ENCODE measurements at places on chromosomes 5 and 9.

GRCh38 chr9:126564716-126565115 lies 49.0 kb upstream of the LMX1B start:
- no peak for DNase-seq

GRCh38 chr9:23812673-23813072 lies 13.4 kb downstream of the ELAVL2 start:
- no peak for DNase-seq

GRCh38 chr9:81112627-81113452 lies 576.5 kb downstream of the TLE1 start:
- peak; percentile 47 for DNase-seq

DNA sequence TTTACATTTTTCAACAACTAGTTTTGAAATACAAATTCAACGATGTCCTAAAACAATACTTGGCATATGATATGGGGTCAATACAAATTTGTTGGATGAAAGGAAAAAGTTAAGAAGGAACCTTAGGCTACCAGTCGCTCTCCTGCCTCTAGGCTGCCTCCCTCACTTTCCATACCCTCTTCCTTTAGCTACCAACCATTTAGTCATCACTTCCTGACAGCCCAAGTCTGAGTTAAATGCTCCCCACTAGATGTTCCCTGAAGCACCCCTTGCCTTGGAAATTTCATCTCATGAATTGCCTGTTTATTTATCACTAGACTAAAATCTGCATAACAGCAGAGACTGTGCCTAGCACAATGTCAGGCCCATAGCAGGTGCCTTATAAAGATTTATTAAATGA lies 2.7 kb upstream of the LARS1 start:
- DNase-seq: no peak

DNA sequence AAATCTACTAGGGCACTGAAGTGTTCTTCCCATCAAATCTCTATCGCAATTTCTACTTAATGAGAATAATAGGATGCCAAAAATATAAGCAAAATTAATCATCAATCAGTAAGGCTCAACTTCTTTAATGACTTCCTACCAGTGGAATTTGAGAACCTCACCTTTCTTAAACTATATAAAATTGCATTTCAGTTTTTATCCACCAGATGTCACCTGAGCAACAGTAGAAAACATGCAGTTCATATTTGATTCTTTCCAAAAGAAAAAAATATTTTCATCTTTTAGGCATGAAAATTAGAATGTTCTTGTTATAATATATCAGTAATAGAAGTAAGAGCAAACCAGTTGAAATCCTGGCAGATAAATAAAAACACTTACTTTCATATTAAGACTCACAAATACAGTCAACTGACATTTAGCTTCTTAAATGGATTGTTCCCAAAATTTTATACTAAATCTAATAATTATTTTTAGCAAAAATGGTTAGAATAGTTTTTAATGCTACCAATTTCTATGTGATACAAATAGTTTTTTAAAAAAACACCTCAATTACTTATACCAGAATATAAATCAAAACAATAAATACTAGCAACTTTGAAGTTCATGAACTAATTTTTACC lies 13.4 kb upstream of the CCDC112 start:
- peak; percentile 24 for DNase-seq

GRCh38 chr5:42836070-42836769 lies 24.5 kb upstream of the SELENOP start:
- DNase-seq: no peak

DNA sequence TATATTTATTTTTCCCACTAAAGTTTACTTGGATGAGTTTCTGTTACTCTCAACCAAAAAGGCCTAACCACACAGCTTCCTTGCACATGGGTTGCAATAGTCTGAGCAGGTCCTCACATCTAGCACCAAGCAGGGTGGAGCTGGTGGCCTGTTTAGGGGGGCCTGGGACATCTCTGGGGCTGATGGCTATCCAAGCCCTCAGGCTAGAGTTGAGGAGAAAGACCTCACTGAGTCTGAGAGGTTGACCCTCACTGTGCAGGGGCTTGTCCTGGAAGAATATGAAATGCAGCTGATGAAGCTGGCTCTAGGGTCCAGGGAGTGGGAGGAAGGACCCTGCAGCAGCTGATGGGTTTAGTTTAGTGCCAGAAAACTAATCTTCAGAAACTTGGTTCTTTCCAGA lies 217.1 kb upstream of the MVB12B start:
- DNase-seq: no peak

DNA sequence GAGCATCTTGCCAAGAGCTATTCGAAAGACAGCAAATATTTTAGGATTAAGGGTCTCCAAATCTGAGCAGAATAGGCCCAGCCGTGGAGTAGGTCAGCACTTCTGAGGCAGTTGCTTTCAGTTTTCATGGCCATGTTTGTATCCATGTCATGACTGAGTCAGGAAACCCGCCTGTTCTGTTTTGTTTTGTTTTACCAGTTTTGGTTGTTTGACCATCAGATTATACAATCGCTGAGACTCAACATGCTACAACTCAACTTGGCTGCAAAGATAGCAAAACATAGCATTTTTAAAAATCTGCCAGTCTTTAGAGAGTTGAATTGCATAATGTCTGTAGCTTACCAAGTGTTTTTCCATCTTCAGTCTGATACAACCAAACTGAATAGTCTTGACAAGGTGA lies 185.1 kb upstream of the ZNF462 start:
- DNase-seq: no peak

DNA sequence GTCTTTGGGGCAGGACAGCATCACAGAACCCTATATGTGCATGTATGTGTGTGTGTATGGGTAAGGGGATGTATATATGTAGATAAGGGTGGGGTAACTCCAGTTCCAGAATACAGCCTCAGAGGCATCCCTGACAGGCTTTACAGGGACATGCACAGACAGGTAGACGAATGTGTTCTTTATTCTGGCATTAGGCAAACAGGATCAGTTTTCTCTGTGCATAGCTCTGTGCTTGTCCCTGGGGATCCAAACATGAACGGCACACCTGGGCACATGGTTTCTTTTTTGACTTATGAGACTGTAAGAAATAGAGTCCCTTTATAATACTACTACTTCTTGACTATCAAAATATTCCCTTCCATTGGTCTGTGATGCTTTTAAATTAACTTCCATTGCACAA lies 120.6 kb downstream of the TRIO start:
- no peak for DNase-seq

All from NCI-H1417 treated with DMSO at 0.1 percent for 48 hours (cell line).